ENCODE measurements at places on chromosomes 12 and 14. TPM values are rescaled to one million over a fixed set of nuclear protein-coding genes. Genes with fewer than 3 reads are reported as not detected.

DNA sequence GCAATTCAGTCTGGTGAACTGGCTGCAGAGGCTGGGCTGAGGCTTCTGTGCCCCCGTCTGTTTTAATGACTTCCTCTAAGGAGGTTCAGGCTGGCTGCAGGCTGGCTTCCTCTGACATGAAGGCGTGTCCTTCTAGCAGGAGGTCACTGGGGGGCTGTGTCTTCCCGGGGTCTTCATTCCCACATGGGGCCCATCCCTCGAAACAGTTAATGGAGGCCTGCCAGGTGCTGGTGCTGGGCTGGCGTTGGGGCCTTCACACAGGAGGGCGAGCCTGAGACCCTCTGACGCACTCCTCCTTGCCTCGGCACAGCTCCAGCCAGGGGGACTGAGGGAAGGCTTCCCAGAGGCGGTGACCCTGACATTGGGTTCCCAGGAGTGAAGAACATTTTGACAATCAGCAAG lies 57.7 kb upstream of the DLK1 start:
- H3K36me3 ChIP-seq, result no peaks in the 10 kb centered on the region
- no peak overlapping the region for H3K4me3 ChIP-seq
- H3K4me1 ChIP-seq, result no peaks in the 10 kb centered on the region
- no peak overlapping the region for H3K27ac ChIP-seq
- H3K27me3 ChIP-seq, result peaks cover 32% of the 10 kb centered on the region
- DNase-seq, result no peak

DNA sequence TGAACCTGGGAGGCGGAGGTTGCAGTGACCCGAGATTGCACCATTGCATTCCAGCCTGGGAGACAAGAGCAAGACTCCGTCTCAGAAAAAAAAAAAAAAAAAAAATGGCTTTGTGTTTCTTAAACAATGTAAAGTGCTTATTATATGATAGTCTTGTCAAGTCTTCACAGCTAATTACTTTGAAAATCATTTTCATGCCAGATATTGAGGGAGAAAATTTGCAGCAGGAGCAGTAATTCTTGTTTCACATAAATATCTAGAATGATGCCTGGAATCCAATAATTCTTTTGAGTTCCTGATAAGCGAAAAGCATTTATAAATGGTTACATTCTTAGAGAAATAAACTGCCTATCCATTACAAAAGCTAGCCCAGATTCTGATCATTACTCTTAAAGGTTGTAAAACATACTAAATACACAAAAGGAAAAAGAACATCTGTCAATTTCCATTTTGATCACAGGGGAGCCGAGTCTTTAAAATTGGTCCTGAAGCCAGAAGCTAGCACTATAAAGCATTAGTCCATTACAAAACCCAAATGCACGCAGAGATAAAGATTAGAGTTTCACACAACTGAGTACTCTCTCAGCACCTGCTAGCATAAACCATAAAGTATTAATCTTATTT lies 50.3 kb downstream of the IFT81 start:
- H3K4me1 ChIP-seq, result no peaks in the 10 kb centered on the region
- H3K27me3 ChIP-seq, result no peaks in the 10 kb centered on the region
- H3K27ac ChIP-seq, result no peak overlapping the region
- H3K36me3 ChIP-seq, result no peaks in the 10 kb centered on the region
- no peak for DNase-seq

DNA sequence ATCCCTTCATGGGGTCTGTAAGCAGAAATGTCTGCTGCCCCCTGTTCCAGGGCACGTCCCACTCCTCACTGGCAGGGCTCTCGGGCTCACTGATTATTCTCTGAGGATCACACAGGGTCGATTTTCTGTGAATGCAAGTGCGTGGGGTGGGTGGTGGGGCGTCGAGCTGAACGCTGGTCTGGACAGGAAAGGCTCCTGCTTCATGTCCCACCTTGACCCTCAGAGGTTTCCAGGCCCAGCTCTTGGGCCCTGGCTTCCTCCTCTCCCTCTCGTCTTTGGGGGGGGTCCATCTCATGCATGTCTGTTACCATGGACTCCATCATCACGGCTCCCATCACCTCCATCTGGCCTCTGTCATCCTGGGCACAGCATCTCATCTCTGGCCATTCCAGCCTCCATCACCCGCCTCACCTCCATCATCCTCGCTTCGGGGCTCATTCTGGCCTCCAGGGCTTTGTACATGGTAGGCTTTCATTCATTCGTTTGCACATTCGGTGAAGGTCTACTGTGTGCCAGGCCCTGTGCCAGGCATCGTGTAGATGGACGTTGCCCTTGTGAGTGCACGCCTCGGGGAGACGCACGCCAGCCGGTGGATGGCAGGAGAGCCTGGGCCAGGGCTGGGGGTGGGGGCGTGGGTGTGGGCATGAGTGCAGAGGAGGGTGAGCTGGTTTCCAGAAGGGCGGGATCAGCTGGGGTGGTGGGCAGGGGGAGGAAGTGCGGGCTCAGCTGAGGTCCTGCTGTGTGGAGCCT lies 34.7 kb downstream of the RTL1 start:
- H3K27ac ChIP-seq, result no peak overlapping the region
- no peaks in the 10 kb centered on the region for H3K4me1 ChIP-seq
- DNase-seq, result no peak
- no peaks in the 10 kb centered on the region for H3K36me3 ChIP-seq
- no peaks in the 10 kb centered on the region for H3K27me3 ChIP-seq
- no peak overlapping the region for H3K4me3 ChIP-seq

Gene SERPINA5
- total RNA-seq, result not detected

Gene TDRD9
- total RNA-seq, result 0.60 TPM

DNA sequence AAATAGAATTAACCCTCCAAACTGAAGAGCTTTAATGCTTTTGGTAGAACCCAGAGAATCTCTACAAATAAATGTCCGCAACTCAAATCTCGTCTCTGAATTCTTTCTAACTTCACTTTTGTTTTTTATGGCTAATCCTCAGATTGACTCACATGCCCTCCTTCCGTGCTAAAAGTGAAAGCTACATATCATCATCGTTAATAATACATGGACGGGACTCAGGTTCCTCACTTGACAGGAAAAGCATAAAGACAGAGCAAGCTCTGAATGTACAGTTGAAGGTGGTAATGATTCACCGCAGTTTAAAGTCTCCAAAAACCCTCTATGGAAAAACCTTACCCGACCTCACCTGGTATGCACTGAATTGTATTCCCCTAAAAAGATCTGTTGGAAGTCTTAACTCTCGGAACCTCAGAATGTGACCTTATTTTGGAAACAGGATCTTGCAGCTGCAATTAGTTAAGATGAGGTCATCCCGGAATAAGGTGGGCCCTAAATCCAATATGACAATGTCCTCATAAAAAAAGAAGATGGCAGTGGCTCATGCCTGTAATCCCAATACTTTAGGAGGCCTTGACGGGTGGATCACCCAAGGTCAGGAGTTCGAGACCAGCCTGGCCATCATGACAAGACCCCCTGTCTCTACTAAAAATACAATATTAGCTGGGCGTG lies 147.4 kb upstream of the FOXN3 start:
- no peaks in the 10 kb centered on the region for H3K27me3 ChIP-seq
- peaks cover 13% of the 10 kb centered on the region for H3K4me1 ChIP-seq
- no peak for DNase-seq
- H3K4me3 ChIP-seq, result no peak overlapping the region

DNA sequence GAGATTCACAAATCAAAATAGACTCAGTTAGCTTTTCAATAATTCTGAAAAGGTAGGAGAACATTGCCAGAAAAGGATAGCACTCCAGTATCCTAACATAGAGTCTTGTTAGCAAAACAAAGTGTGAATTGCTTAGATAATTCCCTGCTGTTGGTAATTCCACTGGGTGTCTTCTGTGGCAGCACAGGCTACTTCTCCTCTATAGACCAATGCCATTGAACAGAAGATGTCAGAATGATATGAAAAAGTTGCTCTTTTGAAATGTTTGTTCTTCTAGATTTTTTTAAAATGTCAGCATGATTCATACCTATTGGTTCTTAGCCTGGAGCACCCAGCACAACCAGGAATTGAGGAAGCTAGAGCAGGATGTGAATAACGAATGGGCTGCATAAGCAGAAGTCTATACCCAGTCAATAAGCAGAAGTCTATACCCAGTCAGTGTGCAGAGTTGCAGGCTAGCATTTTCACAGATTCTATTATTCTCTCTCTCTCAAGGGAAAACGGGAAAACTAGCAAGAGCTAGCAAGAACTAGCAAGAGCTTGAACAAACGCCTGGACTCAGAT lies 112.8 kb downstream of the SYT1 start:
- no peaks in the 10 kb centered on the region for H3K4me1 ChIP-seq
- no peaks in the 10 kb centered on the region for H3K27me3 ChIP-seq
- no peaks in the 10 kb centered on the region for H3K36me3 ChIP-seq
- no peak overlapping the region for H3K4me3 ChIP-seq
- no peak overlapping the region for H3K27ac ChIP-seq

GRCh38 chr14:49598189-49598484 lies 603 bp upstream of the LRR1 start:
- peak overlapping the region; percentile 100 for H3K27ac ChIP-seq
- H3K27me3 ChIP-seq, result peaks cover 2% of the 10 kb centered on the region
- H3K36me3 ChIP-seq, result peaks cover 25% of the 10 kb centered on the region
- no peak for DNase-seq

Gene PTPN6
- 354 TPM for total RNA-seq

Gene C12orf60
- total RNA-seq, result 1.3 TPM

Gene NEUROD4
- total RNA-seq, result not detected

GRCh38 chr14:30560581-30560980 lies 1.6 kb downstream of the G2E3 start:
- H3K36me3 ChIP-seq, result peaks cover 43% of the 10 kb centered on the region
- H3K4me1 ChIP-seq, result peaks cover 37% of the 10 kb centered on the region
- peak overlapping the region; percentile 80 for H3K4me3 ChIP-seq
- H3K27me3 ChIP-seq, result peaks cover 2% of the 10 kb centered on the region
- no peak for DNase-seq

GRCh38 chr14:103735815-103736545 lies 20.4 kb downstream of the ZFYVE21 start:
- no peak for DNase-seq
- H3K27me3 ChIP-seq, result no peaks in the 10 kb centered on the region
- no peak overlapping the region for H3K4me3 ChIP-seq
- H3K4me1 ChIP-seq, result no peaks in the 10 kb centered on the region
- no peak overlapping the region for H3K27ac ChIP-seq

DNA sequence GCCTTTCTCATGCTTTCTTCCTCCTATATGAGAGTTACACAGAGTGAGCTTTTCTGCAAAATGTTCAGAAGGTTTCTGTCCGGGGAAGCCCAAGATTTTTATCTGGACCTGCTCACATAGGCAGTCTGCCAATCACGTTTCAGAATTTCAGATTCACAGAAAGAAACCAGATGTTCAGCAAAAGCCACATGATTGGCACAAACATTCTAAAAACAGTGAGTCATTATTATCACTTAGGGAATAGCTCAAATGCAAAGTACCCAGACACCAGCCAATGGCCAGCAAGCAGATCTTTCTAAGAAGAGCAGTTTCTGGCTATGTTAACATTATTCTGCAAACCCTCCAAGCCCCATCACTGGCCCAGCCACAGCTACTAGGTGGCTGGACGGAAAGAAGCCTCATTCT lies 1558.5 kb upstream of the TMEM132C start:
- H3K27ac ChIP-seq, result no peak overlapping the region
- no peaks in the 10 kb centered on the region for H3K27me3 ChIP-seq
- H3K4me1 ChIP-seq, result no peaks in the 10 kb centered on the region
- DNase-seq, result no peak

Gene FOXN4
- total RNA-seq, result not detected

GRCh38 chr14:86530457-86530856 lies 1000.5 kb downstream of the FLRT2 start:
- H3K36me3 ChIP-seq, result no peaks in the 10 kb centered on the region
- H3K4me1 ChIP-seq, result no peaks in the 10 kb centered on the region
- DNase-seq, result no peak
- H3K27ac ChIP-seq, result no peak overlapping the region
- H3K4me3 ChIP-seq, result no peak overlapping the region
- H3K27me3 ChIP-seq, result no peaks in the 10 kb centered on the region

- H3K4me1 ChIP-seq, result no peaks in the 10 kb centered on the region
- DNase-seq, result no peak
- no peaks in the 10 kb centered on the region for H3K36me3 ChIP-seq
- no peak overlapping the region for H3K4me3 ChIP-seq
Observed at GRCh38 chr12:115667116-115667515, 610.4 kb downstream of the MED13L start.

Gene CELA1
- not detected for total RNA-seq

Gene IL22
- total RNA-seq, result 0.42 TPM

DNA sequence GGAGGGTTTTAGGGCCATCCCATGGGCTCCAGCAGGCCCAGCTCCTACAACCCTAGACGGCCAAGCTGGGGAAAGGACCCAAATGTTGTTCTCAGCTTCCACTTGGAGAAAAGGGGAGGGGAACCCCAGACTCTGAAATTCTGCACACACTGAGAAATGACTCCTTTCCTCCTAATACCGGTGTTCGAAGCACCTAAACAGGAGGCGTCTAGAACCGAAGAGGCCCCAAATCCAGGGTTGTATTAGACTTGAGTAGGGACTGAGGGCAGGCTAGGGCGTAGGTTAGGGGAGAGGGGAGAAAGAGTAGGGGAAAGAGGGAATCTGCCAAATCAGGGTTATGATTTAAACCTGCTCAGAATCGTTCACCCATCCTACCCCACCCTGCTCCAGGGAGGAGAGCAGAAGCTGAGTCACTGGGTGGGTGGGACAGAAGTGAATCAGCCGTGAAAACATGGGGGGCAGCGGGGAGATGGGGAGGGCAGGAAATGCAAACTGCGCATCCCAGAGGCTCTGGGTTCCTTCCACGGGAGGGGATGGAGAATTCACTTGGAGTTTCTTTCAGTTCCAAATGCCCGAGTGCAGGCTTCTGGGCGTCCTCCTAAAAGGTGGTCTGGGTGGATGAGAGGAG lies 1.0 kb downstream of the IGFBP6 start:
- H3K36me3 ChIP-seq, result no peaks in the 10 kb centered on the region
- H3K4me3 ChIP-seq, result peak overlapping the region; percentile 60
- peaks cover 25% of the 10 kb centered on the region for H3K27me3 ChIP-seq

- no peak overlapping the region for H3K27ac ChIP-seq
- H3K4me1 ChIP-seq, result no peaks in the 10 kb centered on the region
- no peaks in the 10 kb centered on the region for H3K27me3 ChIP-seq
- DNase-seq, result no peak
Observed at GRCh38 chr14:26190646-26191045, 407.2 kb downstream of the NOVA1 start.

Gene DHRS4L2
- total RNA-seq, result 22.5 TPM

Gene RNU6-7
- total RNA-seq, result not detected

GRCh38 chr12:6917491-6918231 lies 3.3 kb downstream of the ENO2 start:
- H3K36me3 ChIP-seq, result peaks cover 42% of the 10 kb centered on the region
- peaks cover 53% of the 10 kb centered on the region for H3K4me1 ChIP-seq
- no peaks in the 10 kb centered on the region for H3K27me3 ChIP-seq

- no peaks in the 10 kb centered on the region for H3K27me3 ChIP-seq
- no peaks in the 10 kb centered on the region for H3K36me3 ChIP-seq
- no peak for DNase-seq
- H3K27ac ChIP-seq, result no peak overlapping the region
- H3K4me3 ChIP-seq, result no peak overlapping the region
Observed at GRCh38 chr14:94897082-94897481, 127.2 kb upstream of the GSC start.

- H3K4me1 ChIP-seq, result no peaks in the 10 kb centered on the region
- no peaks in the 10 kb centered on the region for H3K36me3 ChIP-seq
- no peaks in the 10 kb centered on the region for H3K27me3 ChIP-seq
- no peak overlapping the region for H3K27ac ChIP-seq
- no peak overlapping the region for H3K4me3 ChIP-seq
- no peak for DNase-seq
Observed at GRCh38 chr12:129185855-129186254, 332.6 kb downstream of the GLT1D1 start.
